ENCODE measurements at places on chromosomes 1 and 21.

DNA sequence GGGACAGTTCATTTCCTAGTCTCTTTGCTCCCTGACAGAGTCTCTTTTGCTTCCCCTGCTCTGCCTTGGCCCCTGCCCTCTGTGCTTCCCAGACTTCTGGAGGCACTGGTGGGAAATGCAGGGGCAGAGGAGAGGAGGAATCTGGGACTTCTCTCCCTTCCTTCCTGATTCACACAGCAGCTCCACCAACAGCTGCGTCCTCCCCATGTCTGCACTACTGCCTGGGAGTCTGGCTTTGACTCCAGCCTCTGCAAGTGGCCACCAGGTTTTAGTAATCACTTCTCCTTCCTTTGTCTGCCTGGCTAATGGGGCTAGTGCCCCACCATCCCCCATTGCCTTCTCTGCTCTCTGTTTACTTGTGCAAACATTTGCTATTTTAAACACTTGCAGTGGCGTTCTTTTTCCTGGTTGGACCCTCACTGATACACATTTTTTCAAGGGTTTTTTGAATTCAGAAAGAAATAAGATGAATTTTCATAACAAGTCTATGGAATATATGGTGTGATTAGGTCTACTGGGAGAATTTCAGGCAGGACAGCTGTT, 21.9 kb downstream of the FASLG start:
- no peak for DNase-seq

DNA sequence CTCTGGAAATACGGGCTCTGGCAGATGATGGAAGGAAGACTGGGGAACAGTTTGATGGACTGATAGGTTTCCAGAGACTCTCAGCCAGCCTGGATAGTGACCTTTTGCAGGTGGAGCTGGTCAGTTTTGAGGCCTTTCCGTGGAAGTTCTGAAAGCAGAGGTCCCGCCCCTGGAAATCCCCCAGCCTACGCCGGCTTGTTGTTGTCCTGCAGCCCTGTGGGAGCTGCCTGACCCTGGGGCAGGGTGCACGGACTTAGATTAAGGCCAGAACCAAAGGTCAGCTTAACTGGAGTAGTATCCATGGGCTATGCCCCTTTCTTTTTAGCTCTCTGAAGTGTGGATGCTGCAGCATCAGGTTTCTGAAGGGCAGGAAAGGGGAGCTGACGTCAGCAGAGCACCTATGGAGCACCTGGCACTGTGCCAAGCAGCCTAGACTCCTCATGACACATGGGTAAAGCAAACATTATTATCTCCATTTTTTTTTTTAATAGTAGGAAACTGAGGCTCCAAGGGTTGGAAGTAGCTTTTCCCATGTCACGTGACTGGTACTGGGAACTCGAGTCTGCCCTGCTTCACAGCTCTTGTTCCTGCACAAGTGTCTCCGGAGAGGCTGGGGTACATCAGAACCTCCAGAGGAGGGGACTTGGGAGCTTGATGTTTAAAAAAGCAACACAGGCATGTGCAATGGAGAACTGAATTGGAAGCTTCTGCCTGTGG, 38.5 kb downstream of the IER5 start:
- DNase-seq = no peak

DNA sequence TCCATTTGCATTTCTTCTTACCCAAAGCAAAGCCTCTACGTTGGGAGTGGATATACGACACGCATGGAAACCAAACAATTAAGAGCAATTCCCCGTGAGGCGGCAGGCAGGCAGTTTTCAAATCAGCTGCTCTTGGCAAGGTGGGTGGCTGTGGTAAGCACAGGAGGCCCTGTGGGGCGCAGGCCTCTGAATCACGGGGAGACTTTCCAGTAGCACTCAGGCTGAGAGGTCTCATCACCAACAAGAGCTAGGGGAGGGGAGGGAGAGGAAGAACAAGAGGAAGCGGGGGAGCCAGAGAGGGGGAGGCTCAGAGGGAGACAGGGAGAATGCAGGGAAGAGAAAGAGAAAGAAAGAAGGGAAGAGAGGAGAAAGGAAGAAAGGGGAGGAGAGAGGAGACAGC, 56.4 kb downstream of the MT1HL1 start:
- DNase-seq = no peak

DNA sequence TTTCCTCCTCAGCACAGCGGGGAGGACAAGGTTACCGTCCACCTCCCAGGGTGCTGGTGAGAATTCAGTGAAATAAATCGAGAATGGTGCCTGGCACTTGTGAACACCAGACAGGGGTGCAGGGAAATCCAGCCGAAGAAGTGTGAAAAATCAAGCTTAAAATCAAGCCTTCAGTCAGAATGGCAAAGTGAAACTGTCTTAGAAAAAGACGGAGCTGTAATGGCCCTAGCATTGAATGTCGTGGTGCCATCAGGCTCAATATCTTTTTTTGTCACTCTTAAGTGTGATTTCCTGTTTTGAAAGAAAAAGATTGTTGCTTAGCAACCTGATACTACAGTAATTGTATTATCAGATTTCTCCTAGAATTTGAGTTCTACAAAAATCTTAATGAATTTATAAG, 22.1 kb downstream of the EDARADD start:
- DNase-seq = no peak

GRCh38 chr21:24737296-24737850, 869.9 kb downstream of the MRPL39 start:
- DNase-seq = no peak

- DNase-seq = no peak
These were observed 437.2 kb upstream of the DAB1 start for GRCh38 chr1:57860931-57861565.

DNA sequence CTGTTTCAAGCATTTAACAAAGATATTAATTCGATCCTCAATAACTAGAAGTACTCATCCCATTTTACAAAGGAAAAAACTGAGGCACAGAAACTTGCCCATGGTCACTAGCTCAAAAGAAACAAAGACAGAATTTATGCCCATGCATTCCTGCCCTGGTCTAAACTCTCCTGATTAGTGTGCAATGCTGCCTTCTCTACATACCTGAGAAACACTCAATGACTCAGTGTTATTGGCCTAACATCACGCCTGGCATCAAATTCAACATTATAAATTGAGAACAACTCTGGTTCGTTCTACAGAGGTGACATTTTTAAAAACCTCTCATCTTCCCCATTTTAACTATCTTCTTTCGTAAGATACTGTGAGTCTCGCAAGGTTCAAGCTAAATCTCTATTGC, 5.2 kb downstream of the APP start:
- DNase-seq = no peak

- DNase-seq = no peak
These were observed 156.9 kb downstream of the ASTN1 start for GRCh38 chr1:177007437-177008161.

DNA sequence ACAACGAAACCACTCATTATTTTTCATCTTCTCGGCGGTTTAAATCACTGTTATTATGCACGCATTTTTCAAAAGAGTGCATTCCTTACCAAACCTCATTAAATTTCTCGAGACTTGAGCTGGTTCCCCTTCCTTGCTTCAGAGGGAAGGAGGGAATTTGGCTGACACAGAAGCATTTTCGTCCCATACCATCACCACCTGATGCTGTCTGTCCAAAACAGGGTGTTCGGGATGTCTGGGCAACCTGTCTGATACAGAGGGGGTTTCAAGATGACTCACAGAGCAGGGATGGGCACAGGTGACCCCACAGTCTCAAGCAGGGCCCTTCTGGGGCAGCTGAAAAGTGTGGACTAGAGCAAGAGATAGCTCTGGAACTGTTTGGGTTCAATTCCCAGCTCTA, 12.3 kb upstream of the RCC2 start:
- DNase-seq = no peak

DNA sequence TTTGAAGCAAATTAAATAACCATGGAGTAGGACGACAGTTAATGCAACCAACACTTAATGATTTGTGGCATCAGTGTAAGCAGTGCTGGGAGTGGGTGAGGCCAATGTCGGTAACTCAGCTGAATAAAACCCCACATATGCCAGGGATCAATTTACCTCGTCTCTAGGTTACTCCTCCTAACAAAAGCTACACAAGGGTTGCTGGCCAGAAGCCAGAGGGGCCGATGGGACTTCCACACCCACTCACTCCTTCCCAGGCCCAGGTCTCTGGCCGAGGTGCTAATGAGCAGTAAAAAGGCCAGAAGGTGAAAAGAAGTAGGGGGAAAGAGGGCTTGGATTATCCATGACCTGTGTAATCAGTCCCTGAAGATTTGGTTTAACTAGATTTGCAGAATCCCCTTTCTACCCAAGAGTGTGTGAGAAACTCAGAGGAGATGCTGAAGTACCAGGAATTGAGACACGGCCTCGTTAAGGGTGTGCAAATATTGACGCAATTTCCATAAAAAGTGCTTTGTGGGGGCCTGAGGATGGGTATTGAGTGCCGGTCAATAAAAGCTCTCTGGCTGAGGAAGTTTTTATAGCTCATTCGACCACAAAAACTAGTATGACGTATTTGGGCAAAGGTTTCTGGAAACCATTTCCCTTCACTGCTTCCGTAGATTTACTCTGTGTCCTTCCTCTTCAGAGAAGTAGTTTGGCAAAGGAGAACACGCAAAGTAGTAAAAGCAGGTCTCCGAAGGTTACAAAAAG, 145.5 kb downstream of the TBX15 start:
- no peak for DNase-seq

DNA sequence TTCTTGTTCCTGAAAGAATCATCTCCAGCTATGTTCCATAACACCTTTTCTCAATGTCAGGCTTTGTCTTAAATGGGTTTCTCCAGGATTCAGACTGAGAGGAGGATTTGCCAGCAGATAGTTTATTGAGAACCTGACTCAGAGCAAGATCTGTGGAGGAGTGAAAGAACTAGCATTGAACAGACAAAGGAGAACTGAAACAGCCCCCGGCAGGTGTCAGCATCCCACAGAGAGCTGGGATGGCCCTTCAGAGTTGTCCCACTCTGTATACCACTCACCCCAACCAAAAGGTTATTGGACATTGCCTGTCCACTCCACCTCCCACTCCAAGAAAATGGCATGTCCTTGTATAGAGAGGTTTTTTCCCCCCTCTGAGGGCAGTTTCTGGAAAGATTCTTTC, 270.7 kb downstream of the PAPPA2 start:
- DNase-seq = no peak

DNA sequence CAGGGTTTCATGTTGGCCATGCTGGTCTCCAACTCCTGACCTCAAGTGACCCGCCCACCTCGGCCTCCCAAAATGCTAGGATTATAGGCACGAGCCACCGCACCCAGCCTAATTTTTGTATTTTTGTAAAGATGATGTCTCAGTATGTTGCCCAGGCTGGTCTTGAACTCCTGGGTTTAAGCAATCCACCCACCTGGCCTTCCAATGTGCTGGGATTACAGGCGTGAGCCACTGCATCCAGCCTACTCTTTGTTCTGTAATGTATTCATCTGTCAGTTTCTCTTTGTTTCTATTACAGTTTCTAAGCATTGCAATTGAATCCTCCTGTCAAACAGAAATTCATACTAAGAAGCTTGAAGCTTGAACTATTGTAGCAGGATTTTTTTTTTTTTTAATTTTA, 54.8 kb upstream of the RCC1 start:
- DNase-seq = no peak

DNA sequence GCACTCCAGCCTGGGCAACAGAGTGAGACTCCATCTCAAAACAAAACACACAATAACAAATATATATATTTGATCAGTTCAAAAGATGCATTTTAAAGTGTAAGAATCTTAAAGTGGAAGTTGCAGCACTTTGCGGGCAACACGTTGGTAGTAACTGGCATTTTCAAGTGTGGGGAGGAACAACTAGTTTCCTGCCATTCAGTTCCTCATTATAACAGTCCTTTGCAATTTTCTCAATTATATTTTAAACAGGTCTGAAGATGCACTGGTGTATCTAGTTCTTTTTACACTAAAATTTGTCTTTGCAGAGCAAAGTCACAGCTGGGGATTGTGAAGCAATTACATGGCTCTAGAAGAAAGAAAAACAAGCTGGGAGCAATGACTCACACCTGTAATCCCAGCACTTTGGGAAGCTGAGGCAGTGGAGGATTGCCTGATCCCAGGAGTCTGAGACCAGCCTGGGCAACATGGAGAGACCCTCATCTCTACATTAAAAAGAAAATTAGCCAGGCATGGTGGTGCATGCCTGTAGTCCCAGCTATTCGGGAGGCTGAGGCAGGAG, 25.3 kb downstream of the RRAGC start:
- DNase-seq = no peak

- no peak for DNase-seq
These were observed 1.9 kb downstream of the PLCH2 start for GRCh38 chr1:2477791-2478499.

- DNase-seq = no peak
These were observed at the start of gene CD53 for GRCh38 chr1:110872745-110873720. Gene CD53, plus strand, starts transcription at chr1:110873148. Its CDS starts 18,261 bp downstream, at chr1:110891409.

- no peak for DNase-seq
These were observed 514.8 kb downstream of the AMY1C start for GRCh38 chr1:104264521-104264920.

DNA sequence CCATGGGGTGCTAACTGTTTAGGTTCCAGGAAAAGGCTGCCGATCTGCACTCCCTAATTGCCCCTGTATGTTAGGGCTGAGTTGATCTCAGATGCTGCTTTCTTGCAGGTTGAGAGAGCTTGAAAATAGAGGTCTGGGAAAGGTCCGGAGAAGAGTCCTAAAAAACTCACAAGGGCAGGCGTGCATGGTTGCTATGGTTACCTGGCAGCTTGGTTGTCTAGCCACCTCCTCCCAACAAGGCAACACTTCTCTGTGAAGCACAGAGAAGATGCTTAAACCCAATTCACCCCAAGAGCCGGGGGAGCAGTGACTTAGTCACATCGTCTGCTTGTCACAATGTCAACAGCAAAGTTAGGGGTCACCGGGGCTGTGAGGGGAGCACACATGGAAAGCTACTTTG, 31.0 kb upstream of the LRRC52 start:
- no peak for DNase-seq

DNA sequence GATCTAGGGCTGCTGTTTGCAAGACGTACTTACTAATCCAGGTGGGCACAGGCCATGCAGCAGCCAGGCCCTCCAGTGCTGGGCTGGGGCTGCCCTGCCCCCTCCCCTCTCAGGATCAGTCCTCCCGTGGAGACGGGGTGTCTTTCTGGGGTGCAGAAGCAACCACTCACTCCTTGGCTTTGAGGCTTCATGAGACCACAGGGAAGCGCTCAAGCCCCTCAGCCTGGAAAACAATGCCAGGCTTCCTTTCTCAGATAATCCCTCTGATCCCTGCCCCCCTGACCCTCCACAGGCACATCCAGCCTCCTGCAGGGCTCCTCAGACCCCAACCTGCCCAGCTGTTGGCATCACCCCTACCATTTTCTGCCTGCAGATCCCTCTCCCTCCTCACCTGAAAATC, 13.9 kb upstream of the C2CD2 start:
- no peak for DNase-seq

DNA sequence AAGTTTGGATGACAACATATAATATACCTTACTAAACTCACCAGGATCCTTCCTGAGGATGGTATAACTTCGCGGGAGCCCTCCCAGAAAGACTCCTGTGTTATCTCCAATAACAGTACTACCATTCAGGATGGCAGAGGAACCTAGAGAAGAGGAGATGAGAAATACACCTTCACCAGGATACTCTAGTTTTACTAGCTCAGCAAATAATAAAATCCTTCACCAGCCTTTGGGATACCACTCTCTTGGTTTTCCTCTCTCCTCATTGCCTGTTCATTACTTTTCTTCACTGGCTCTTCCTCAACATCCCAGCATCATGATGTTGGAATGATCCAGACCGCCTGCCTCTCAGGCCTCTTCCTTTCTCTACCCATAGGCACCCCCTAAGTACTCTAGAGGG, 336.6 kb downstream of the USH2A start:
- DNase-seq = no peak

GRCh38 chr1:174289644-174290310, 130.5 kb downstream of the RABGAP1L start:
- DNase-seq = no peak

- no peak for DNase-seq
These were observed 37.7 kb downstream of the LHX9 start for GRCh38 chr1:197954718-197955418.
